Smooth muscle cell of the brain vasculature (primary cell): ENCODE measurements at places on chromosomes 2 and 18.

DNA sequence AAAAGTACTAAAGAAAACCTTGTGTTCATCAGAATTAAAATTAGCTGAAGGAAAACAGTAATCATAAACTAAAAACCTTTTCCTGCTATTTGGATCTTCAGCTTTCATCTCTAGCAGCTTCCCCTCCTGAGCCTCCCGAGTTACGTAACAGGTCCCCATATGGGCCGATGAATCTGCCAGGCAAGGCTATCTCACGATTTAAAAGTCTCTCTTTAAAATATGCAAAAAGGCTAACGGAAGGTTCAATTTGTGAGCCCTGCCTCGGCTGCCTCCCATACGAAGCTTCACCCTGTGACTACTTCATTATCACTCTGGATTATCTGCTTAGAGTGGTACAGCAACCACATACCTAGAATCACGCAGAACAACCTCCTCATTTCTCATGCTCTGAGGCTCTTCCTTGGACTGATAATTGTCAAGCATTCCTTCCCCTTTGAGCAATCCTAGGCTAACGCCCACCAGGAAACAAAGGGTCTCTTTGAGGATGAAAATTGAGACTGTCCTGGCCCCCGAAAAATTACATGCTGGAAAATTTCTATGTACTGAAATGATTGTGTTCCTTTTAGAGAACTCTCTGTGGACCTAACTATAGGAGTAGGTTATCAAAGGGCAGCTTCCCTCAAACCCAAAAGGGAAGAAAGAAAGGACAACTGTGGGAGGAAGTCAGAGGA is 147.4 kb downstream of the ZEB2 start:
- no peak for DNase-seq

DNA sequence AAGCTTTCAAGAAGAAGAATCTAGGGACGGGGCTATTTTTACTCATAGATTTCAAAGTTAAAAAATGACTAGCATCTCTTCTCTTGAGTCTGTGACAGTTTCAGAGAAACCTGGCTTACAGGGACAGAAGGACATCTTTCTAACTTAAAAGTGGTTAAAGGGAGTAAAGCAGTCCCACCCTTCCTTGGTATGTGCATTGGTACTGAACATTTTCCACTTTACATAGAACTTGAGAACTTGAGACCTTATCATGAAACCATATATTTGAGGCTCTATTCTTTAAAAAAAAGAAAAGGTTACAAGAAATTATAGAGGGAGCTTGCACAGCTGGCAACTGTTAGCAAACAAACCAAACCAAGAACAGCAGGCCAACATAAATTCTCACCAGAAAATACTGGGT is 73.4 kb upstream of the GAREM1 start:
- no peak for DNase-seq

DNA sequence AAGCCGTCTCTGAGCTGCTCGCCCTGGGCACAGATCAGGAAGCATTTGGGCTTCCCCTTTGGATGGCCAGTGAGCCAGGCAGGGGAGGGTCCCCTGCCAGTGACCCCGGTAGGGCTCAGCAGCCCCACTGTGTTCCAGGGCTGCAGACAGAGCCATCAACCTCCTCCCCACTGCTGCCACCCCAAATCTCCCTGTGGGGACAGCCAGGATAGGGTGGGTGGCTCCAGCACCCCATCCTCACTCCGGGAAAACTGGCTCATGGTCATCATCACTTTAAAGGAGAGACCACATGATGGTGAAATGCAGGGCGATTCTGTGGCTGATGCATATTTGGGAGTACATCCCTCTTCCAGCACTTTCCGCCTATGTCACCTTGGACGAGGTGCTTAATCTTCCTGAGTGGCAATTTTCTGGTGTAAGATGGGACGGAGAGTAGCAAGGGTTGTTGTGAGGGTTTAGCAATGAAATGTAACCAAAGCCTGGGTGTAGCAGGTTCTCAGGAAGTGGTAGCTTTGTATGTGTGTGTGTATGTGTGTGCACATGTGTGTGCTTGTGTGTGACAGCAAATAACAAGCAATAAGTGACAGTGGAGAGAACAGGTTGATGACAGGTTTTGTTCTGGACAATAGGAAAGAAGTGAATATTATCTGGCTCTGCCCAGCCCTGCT is 61.8 kb downstream of the ACAA2 start:
- DNase-seq = no peak

DNA sequence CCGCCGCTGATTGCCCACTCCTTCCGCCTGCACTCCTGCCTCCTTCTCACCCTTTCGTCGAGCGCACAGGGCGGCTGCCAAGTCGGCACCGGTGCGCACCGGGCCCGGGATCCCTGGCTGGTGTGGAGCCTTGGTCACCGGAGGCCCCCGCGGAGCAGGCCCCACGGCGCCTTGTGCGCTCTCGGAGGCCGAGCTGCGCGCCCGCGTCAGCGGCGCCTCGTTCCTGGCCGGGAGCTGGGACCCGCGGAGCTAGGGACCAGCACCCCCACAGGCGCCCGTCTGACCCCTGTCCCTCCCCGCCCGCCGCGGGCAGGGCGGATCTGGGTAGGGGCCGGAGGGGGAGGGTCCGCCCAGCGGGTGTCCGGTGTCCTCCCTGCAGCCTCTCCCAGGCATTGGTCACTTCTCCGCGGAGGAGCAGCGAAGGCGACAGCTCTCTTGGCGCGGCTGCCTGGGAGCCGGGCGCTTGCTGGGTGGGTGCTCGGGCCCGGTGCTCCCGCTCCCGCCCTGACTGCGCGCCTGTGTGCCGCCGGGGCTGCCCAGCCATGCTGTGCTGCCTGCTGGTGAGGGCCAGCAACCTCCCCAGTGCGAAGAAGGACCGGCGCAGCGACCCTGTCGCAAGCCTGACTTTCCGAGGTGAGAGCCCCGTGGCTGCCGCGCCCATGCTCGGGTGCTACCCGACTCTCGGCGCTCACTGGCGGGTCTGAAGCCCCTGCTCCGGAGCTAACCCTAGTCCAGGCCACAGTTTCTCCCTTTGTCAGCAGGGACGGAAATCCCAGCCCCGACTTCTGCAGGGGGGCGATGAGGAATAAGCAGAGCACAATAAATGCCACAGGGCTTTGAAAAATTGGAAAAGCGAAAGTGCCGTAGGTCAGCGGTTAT is 13.2 kb downstream of the DYSF start:
- no peak for DNase-seq
